ENCODE measurements at places on chromosomes 13 and 19.
A peak's percentile ranks its signal among the peaks of the same experiment; 100 is the strongest.

GRCh38 chr19:17327654-17328516, 6.8 kb downstream of the ANO8 start:
- DNase-seq, result no peak

DNA sequence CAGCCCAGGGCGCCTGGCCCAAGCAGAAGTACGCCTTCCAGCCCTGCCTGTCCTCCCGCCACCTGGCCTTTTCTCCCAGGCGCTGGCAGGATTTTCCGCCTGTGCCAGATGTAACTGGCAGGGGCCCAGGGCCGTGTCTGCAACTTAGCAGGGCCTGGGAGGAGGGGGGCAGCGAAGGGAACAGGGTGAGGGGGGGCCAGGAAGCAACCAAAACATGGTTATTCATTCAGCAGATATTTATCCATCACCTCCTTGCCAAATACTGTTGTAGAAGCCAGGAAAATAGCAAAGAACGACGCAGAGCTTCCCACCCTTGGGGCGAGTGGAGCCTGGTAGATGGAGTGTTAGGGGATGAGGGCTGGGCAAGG, 5.6 kb downstream of the TLE6 start:
- DNase-seq, result peak; percentile 89

- no peak for DNase-seq
Observed at GRCh38 chr13:32136716-32137115, 105.1 kb downstream of the FRY start.

- no peak for DNase-seq
Observed at GRCh38 chr13:64347664-64348063, 2882.5 kb downstream of the PCDH9 start.

- DNase-seq, result no peak
Observed at GRCh38 chr13:92317066-92317465, 909.5 kb upstream of the GPC6 start.

GRCh38 chr19:51091126-51091525, 8.4 kb upstream of the KLK14 start:
- DNase-seq, result no peak

GRCh38 chr13:80450386-80450785, 109.5 kb upstream of the SPRY2 start:
- DNase-seq, result no peak

GRCh38 chr19:2743099-2743498, 3.3 kb upstream of the SLC39A3 start:
- no peak for DNase-seq

- DNase-seq, result no peak
Observed at GRCh38 chr13:75445717-75446499, 36.1 kb downstream of the TBC1D4 start.

DNA sequence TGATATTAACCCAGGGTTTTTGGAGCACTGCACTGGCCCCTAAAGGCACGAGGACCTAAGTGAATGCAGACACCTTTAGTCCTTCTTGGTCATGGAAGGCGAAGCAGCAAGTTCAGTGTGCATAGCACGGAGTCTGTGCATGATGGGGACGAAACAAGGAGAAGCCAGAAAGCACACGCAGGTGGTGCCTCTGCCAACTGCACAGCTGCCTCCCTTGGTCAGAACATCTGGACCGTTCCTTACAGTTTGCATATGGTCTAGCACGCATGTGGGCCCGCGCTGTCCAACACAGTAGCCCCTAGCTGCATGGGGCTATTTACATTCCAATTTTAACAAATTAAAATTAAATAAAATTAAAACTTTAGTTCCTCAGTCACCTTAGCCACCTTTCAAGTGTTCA, 44.0 kb downstream of the FLT3 start:
- no peak for DNase-seq

- no peak for DNase-seq
Observed at GRCh38 chr13:49539313-49539712, 43.6 kb downstream of the PHF11 start.

DNA sequence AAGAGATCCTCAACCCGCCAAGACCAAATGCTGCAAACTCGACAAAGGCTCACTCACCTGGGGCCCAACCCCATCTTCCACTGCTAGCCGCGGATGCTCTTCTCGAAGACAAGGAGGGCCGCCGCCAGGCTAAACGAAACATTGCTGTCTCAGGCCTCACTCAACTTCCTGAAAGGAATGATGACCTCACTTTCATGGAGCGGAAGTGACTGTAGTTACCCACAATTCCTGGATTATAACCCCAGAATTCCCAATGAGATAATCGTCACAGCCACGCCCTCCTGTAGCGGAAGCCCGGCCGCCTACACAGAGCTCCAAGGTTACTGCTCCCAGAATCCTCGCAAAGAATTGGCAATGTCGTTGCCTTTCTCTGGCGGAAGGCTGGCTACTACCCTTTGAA, 10.5 kb upstream of the ZNF112 start:
- no peak for DNase-seq

DNA sequence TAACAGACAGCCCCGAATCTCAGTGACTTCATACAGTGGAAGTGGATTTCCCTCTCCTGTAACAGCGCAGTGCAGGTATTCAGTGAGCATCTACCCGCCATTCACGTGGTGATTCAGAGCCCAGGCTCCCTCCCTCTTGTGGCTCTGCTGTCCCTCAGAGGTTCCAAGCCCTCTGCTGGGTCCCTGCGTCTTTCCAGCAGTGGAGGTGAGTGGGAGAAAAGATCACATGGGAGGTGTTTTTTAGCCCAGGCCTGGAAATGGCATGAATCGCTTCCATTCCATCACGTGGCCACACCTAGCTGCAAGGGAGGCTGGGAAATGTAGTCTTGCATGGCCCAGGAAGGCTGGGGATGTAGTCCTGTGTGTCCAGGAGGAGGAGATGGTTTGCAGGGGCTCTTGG, 61.4 kb downstream of the DPF1 start:
- no peak for DNase-seq

DNA sequence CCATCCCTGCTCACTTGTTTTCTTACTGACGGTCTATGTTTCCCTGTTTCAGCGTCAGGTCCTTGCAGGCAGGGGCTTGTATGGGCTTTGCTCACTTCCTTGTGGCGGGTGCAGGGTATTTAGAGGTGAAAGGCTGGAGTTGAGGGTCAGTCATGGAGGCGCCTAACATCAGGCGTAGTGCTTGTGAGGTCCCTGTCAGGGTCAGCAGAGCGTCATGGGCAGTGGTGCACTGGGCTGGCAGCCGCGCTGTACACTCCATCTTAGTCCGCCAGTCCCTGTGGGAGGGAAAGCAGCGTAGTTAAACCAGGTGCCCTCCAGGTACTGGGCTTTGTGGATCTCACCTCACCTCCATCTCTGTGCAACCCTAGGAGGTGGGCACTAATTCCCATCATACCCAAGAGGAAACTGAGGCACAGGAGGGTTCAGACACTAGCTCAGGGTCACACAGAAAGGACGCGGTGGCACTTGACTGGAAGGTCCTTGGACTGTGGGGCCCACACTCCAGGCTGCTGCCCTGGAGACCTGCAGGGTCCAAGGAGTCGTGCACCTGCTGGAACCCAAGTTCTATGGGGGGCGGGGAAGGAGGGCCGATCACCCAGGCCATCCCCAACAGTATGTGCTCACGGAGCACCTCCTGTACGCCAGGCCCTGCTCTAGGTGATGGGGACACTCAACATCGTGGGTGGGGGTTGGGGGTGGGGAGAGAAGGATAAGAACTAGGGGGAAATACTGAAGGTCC, 4.6 kb downstream of the GRAMD1A start:
- DNase-seq, result no peak

- no peak for DNase-seq
Observed at GRCh38 chr19:30355586-30355985, 16.6 kb upstream of the ZNF536 start.

GRCh38 chr13:75724752-75725517, 88.8 kb downstream of the LMO7 start:
- no peak for DNase-seq

GRCh38 chr13:27006519-27007161, 165.0 kb downstream of the USP12 start:
- no peak for DNase-seq

GRCh38 chr19:42255766-42256745, 1.1 kb upstream of the ERF start:
- peak; percentile 78 for DNase-seq

GRCh38 chr13:24660023-24660741, 20.0 kb upstream of the ATP12A start:
- no peak for DNase-seq

DNA sequence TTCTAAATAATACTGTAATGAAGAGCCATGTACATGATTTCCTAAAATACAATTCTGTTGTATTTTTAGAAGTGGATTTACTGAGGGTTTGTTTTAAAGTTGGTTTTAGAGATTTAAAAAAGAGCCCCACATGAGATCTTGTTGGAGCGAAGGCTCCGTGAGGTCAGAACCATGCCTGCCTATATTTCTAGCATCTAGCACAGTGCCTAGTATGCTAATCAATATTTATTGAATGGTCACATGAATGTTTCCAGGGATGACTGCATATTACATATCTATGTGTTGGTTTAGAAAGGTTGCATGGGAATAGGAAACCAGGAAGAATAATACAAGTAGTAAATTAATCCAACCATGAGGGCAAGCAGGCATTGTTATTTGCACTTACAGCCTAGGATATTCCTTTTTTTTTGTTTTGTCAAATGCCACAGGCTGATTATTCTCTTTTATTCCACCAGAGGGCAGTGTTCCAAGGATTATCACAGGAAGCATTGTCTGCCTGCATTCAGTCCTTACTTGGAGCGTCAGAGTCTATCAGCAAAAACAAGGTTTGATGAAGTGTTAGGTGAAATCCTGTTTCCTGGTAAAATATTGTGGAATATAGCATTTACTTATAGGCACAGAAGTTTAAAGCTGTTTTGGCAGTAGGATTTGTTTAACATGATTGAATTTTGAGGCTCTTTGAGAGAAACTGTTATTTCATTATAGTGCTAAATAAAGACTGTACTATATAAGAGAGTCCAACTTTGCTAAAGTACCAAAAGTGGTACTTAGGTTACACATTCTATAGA, 46.8 kb downstream of the COG3 start:
- DNase-seq, result no peak

DNA sequence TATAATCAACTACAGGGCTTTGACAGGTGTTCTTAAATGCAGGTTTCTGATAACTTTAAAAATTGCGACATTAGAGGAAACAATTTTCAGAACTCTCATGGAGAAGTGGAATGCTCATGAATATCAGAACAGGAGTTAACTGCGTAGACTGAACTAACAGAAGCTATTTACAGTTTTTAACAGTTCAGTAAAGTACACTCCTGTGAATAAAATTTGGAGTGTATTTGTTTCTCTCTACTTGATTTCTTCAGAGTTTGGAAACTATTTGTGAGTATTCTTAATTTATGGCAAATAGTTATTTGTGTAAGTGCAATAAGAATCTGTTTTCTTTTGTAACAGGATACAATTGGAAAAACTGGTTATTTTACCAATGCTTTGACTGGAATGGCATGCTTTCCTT, 114.4 kb downstream of the TNFRSF19 start:
- DNase-seq, result no peak

- DNase-seq, result no peak
Observed at GRCh38 chr19:38384209-38385027, 3.4 kb downstream of the GGN start.
